ENCODE measurements at places on chromosomes 1 and 21.
A peak's percentile ranks its signal among the peaks of the same experiment; 100 is the strongest.

DNA sequence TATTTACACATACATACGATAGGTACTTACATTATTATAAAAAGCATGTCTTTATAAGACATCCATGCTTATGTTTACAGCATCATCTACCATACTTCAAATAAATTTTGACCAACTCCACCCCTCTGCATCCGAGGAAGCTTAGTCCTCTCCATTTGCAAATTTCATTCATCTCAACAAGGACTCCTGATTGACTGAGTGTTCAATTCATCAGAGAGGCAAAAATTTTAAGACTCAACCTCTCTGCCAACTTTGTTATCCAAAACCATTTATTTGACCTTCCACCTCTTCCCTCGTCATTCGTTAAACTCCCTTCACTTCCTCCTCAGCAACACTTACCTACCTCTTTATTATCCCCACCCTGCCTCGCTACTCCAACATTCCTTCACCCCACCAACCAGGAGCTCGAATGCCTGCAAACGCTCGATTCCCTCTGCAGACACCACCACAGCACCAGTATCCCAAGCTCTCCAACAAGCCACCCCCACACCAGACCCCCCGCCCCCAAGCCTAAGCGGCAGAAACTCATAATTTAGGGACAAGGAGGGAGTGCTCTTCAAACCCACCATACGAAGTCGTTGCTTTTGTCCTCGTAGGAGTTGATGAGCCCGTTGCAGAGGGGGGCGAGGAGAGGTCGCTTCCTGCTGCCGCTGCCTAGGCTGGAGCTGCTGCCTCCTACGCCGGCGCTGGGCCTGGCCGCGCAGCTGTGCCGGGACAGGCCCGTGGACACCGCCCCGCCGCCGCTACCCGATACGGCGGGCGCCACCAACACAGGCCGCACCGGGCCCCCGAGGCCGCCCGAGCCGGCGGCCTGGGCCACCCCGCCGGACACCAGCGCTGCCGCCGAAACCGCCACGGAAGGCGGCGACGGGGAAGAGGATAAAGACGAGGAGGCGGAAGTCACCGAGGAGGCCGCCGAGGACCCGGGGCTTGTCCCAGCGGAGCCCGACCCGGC is 803 bp downstream of the COP1 start:
- DNase-seq = peak; percentile 23

DNA sequence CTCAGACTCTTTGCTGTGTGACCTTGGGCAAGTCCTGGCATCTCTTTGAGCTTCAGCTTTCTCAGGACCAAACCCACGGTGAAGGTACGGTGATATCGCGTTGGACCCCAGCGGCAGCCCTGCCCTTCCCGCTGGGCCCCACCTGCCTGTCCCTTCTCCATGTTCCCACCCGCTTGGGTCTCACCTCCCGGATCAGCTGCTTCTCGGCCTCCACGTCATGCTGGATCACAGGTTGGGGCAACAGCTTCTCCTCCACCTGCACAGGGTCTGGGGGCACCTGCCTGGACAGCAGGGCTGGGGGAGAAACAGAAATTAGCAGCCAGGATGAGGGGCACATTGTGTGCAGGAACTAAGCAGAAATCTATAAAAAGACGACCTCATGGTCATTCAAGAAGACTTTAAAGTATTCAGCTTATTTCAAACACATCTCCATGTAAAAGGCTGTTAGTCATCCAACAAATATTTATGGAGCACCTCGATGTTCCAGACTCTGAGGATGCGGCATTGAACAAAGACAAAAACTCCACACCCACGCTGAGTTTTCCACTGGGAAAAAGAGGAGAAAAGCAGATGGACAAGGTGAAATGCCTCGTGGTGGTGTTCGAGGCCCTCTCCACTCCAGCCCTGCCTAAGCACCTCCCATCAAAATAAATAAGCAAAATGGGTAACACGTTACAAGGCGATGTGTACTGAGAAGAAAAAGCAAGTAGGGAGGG is 19.5 kb downstream of the KIF17 start:
- DNase-seq = no peak

- DNase-seq = no peak
Measured at GRCh38 chr1:14625572-14625971, 27.1 kb downstream of the KAZN start.

- DNase-seq = no peak
Measured at GRCh38 chr1:29563571-29563970, 327.2 kb downstream of the PTPRU start.

DNA sequence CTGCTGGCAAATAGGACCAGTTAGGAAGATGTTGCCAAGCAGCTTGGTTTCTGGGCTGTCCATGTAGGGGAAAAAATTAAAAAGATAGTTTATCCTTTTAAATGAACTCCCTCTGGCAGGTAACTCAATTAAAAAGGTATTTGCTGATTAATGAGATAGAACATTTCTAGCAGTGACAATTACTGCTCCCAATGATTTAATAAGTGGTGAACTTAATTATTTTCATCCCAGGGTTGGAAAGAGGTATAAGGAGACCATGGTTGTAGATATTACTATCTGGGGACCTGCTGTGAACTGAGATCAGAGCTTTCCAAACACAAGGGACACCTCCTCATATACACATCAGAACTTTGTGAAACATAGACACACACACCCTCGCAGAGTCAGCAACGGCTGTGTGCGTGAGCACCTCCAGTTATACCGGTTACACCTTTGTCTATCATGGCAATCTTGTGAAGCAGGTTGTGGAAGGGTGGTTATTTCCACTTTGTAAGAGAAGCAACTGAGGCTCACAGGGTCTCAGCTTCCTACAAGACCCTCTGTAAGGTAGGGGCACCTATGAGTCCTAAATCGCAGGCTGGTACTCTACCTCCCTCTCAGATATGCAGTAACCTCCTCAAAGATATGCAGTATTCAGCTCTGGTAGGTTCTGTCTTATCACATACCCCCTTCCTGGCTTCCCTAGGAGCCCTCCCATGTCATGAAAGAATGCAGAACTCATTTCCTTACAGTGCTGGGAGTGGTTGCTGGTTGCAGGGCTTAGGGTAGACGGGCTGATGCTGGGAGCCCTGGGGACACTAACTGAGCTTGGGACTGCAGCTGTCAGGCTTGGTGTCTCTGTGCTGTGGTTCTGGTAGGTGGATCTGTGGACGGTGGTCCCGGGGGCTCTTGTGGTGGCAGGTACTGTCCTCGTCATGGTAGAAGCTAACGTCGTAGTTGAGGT is 18.5 kb upstream of the MAGOH start:
- DNase-seq = no peak

Measured in stimulated activated CD4-positive, alpha-beta T cell treated with anti-CD3 and anti-CD28 coated beads, Interleukin-2, amount 100 ng/mL, for 48 hours (primary cell).